ENCODE measurements at places on chromosomes 16 and 17. TPM values are rescaled to one million over a fixed set of nuclear protein-coding genes. Genes with fewer than 3 reads are reported as not detected.

RGS11 gene
- total RNA-seq = 0.29 TPM

TTYH2 gene
- 6.8 TPM for total RNA-seq

TCAP gene
- 1.4 TPM for total RNA-seq

HIC1 gene
- 47.0 TPM for total RNA-seq

ABCA10 gene
- total RNA-seq = 0.44 TPM

SLFN11 gene
- total RNA-seq = 70.8 TPM

SLC46A1 gene
- total RNA-seq = 8.1 TPM

NAGS gene
- 0.60 TPM for total RNA-seq

CCL7 gene
- not detected for total RNA-seq
